ENCODE measurements at places on chromosomes 12 and 14.

- no peak for DNase-seq
These were observed 17.5 kb upstream of the GXYLT1 start for GRCh38 chr12:42162193-42162592.

DNA sequence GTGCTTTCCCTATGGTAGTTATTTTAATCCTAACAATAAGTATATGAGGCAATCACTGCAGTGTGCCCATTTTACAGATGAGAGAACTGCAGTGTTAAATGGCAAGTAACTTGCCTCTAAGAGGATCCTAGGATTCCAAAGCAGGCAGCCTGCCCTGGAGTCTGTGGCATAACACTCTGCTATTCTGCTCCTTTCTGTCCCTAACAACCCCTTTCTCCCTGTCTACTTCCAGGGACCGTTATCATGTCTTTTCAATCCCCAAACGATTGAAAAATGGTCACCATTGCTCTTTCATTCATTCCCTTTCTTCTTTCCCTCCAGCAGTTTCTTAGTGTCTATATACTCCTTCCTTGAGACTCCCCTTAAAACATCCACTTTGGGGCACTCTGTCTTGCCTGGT lies 1.3 kb upstream of the ANO2 start:
- no peak for DNase-seq

GRCh38 chr14:75196468-75196867 lies 20.1 kb upstream of the TMED10 start:
- peak; percentile 56 for DNase-seq

- DNase-seq: no peak
These were observed 146.7 kb downstream of the TMEM117 start for GRCh38 chr12:43982544-43982943.

- no peak for DNase-seq
These were observed 285.6 kb upstream of the FKBP4 start for GRCh38 chr12:2509137-2509536.

All from dermis blood vessel endothelial cell (primary cell).